Endothelial cell of umbilical vein (primary cell): ENCODE measurements at places on chromosomes 6 and 20. TPM values are rescaled to one million over a fixed set of nuclear protein-coding genes. Genes with fewer than 3 reads are reported as not detected.

The BLTP3A gene
- 9.3 and 10.5 TPM in 2 replicates for total RNA-seq

The CRISP3 gene
- total RNA-seq: not detected in 2 replicates

The ZBTB24 gene
- 6.2 and 6.4 TPM in 2 replicates for total RNA-seq

The VTA1 gene
- total RNA-seq: 40.9 and 45.8 TPM in 2 replicates

The MLN gene
- total RNA-seq: not detected in 2 replicates
